ENCODE measurements at places on chromosomes 6 and 20. TPM values are rescaled to one million over a fixed set of nuclear protein-coding genes. Genes with fewer than 3 reads are reported as not detected.

DNA sequence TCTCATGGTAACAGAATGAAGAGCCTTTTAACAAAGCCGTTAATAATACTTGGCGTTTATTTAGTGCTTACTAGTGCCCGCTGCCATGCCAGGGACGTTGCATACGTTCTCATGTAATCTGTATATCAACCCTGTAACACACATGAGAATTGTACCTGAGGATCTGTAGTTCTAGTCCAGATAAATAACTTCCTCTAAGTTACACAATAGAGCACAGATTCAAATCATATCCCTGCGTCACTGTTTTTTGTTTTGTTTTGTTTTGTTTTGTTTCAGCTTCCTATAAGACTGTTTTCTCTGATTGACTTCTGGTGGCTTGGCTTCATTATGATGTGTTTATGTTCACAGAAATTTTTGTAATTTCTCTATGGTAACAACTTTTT, 553 bp downstream of the ZSCAN16 start:
- no peak for DNase-seq

DNA sequence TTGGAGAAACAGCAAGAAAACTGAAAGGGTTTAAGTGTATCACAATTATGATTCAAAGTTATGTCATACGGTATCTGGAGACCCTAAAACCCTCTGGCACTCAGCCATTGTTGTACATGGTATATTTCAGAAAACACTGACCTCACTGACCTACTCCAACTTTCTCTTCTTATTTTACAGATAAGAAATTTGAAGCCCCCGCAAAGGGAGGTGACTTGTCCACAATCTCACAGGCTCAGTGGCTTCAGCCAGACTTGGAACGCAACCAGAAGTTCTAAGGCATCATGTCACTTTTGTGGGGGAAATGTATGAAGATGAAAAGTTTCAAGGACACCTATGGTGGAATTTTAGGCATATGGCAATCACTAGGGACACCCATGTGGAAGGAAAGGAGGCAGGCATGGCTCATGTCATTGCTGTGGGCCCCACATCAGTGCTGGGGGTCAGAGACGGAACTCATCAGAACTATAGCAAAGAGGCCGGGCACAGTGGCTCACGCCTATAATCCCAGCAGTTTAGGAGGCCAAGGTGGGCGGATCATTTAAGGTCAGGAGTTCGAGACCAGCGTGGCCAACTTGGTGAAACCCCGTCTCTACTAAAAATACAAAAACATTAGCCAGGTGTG, 5.2 kb upstream of the TRIB3 start:
- DNase-seq: no peak

DNA sequence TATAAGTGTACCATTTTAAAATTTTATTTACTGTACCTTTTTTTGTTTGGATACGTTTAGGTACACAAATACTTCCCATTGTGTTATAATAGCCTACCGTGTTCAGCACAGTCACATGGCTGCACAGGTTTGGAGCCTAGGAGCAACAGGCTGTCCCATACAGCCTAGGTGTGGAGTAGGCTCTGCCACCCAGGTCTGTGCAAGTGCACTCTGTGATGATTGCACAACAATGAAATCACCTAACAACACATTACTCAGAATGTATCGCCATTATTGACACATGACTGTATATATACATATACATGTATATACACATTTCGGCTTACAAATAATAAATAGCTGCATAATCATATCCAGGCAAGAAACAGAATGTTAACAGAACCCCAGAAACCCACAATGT, 15.4 kb downstream of the SERAC1 start:
- no peak for DNase-seq

Gene CNR1
- 2.6 TPM for total RNA-seq
